ENCODE measurements at places on chromosomes 4 and X. TPM values are rescaled to one million over a fixed set of nuclear protein-coding genes. Genes with fewer than 3 reads are reported as not detected.
A peak's percentile ranks its signal among the peaks of the same experiment; 100 is the strongest.

- H3K4me3 ChIP-seq = no peak overlapping the region
- DNase-seq = no peak
- no peaks in the 10 kb centered on the region for H3K27me3 ChIP-seq
- no peaks in the 10 kb centered on the region for H3K4me1 ChIP-seq
- no peak overlapping the region for H3K27ac ChIP-seq
Measured at GRCh38 chr4:147987252-147987651, 255.4 kb downstream of the ARHGAP10 start.

- H3K36me3 ChIP-seq = no peaks in the 10 kb centered on the region
- H3K4me1 ChIP-seq = no peaks in the 10 kb centered on the region
- H3K27me3 ChIP-seq = no peaks in the 10 kb centered on the region
- no peak overlapping the region for H3K4me3 ChIP-seq
- no peak overlapping the region for H3K27ac ChIP-seq
Measured at GRCh38 chr4:141246683-141247429, 26.2 kb downstream of the ZNF330 start.

DNA sequence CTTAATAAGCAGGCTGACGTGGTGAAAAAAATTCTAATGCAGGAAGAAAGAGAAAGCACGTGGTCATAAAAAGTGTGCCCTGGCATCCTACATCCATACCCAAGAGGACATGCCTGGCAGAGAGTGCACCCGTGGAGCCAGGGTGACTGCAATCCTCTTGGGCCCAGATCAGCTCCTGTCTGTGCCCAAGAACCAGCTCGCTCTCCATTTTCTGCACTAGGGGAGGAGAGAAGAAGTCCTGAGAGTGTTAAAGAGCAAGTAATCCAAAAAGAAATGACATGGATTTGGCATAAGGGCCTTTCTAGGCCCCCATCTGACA, 483.1 kb downstream of the BCOR start:
- no peaks in the 10 kb centered on the region for H3K36me3 ChIP-seq
- no peak for DNase-seq
- no peak overlapping the region for H3K4me3 ChIP-seq
- H3K27me3 ChIP-seq = peaks cover 56% of the 10 kb centered on the region

- no peaks in the 10 kb centered on the region for H3K4me1 ChIP-seq
- H3K36me3 ChIP-seq = no peaks in the 10 kb centered on the region
- no peaks in the 10 kb centered on the region for H3K27me3 ChIP-seq
- H3K27ac ChIP-seq = no peak overlapping the region
- no peak for DNase-seq
- no peak overlapping the region for H3K4me3 ChIP-seq
Measured at GRCh38 chr4:150136481-150136880, 58.2 kb downstream of the DCLK2 start.

- no peak overlapping the region for H3K4me3 ChIP-seq
- DNase-seq = no peak
- H3K36me3 ChIP-seq = no peaks in the 10 kb centered on the region
- H3K27me3 ChIP-seq = peaks cover 5% of the 10 kb centered on the region
Measured at GRCh38 chrX:30620125-30620524, 33.1 kb upstream of the GK start.

- no peaks in the 10 kb centered on the region for H3K36me3 ChIP-seq
- DNase-seq = no peak
- peaks cover 5% of the 10 kb centered on the region for H3K27me3 ChIP-seq
- no peak overlapping the region for H3K27ac ChIP-seq
- H3K4me3 ChIP-seq = no peak overlapping the region
Measured at GRCh38 chrX:45621376-45622041, 420.8 kb upstream of the DIPK2B start.

- H3K4me1 ChIP-seq = no peaks in the 10 kb centered on the region
- H3K27me3 ChIP-seq = peaks cover 30% of the 10 kb centered on the region
- no peak overlapping the region for H3K4me3 ChIP-seq
Measured at GRCh38 chrX:72100824-72101351, 30.8 kb downstream of the RTL5 start.

GRCh38 chr4:127400731-127401346, 231.9 kb upstream of the INTU start:
- peak; percentile 60 for DNase-seq
- no peak overlapping the region for H3K27ac ChIP-seq

DNA sequence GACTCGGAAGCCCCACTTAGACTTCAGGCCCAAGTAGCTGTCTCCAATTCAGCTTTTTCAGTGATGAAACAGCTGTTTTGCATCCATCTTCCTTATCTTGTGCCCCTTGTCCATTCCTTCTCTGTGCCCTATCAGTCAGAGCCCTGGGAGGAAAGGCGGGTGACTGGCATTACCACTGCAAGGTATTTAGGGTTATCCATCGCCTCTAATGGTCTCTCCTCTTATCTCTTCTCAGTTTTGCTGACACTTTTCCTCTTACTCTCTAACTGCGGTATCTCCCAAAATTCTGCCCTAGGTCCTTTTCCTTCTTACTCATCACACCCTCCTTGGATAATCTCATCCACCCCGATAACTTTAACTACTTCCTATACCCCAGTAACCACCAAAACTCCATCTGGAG, 13.7 kb downstream of the GAB3 start:
- peaks cover 10% of the 10 kb centered on the region for H3K27me3 ChIP-seq
- H3K36me3 ChIP-seq = no peaks in the 10 kb centered on the region
- no peaks in the 10 kb centered on the region for H3K4me1 ChIP-seq
- H3K4me3 ChIP-seq = no peak overlapping the region
- H3K27ac ChIP-seq = no peak overlapping the region

TMPRSS11E gene
- not detected for total RNA-seq

FAM47A gene
- not detected for total RNA-seq

MAGEA12 gene
- total RNA-seq = not detected

NAP1L3 gene
- 15.3 TPM for total RNA-seq

CXCL10 gene
- total RNA-seq = 1.4 TPM

FGF5 gene
- not detected for total RNA-seq

ADH1C gene
- total RNA-seq = 0.84 TPM

TKTL2 gene
- not detected for total RNA-seq

ANAPC4 gene
- 26.9 TPM for total RNA-seq

Data from adrenal gland (tissue), 19 donors.